Fibroblast of skin of scalp (primary cell): ENCODE measurements at places on chromosomes 3 and 15.

- DNase-seq, result no peak
Measured at GRCh38 chr15:46120713-46121112, 485.9 kb downstream of the SQOR start.

- DNase-seq, result no peak
Measured at GRCh38 chr15:91223863-91224262, 123.8 kb downstream of the SV2B start.

- no peak for DNase-seq
Measured at GRCh38 chr3:158368271-158368670, 202.7 kb upstream of the MLF1 start.

- DNase-seq, result no peak
Measured at GRCh38 chr3:175224051-175224450, 364.9 kb downstream of the NAALADL2 start.

DNA sequence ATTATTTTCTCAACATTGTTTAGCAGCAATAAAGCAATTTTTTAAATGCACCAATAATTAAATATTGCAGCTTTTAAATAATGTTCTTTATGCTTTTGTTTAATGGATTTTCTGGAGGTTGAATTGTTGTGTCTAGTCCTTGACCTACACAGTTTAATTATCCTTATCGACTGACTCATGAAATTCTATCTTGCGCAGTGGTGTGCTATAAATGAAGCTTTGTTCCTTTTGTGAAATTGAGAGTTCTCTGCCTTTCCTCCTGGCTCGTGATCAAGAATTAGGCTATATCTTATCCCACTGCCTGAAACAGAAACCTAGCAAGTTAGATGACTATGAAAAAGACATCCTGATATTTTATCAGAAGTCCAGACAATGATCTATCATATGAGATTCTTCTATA lies 37.0 kb upstream of the PIK3R4 start:
- DNase-seq, result no peak
